Activated CD4-positive, alpha-beta memory T cell treated with anti-CD3 and anti-CD28 coated beads for 36 hours (primary cell): ENCODE measurements at places on chromosomes 2 and 18. TPM values are rescaled to one million over a fixed set of nuclear protein-coding genes. Genes with fewer than 3 reads are reported as not detected.
A peak's percentile ranks its signal among the peaks of the same experiment; 100 is the strongest.

The EFEMP1 gene
- not detected for total RNA-seq

The TBR1 gene
- total RNA-seq: not detected

The UCN gene
- total RNA-seq: 1.9 TPM

- peaks cover 12% of the 10 kb centered on the region for H3K27me3 ChIP-seq
- no peak overlapping the region for H3K4me3 ChIP-seq
- no peaks in the 10 kb centered on the region for H3K36me3 ChIP-seq
- no peak overlapping the region for H3K27ac ChIP-seq
- DNase-seq: no peak
These were observed 36.3 kb upstream of the CTDP1 start for GRCh38 chr18:79643054-79643984.

The FOXD4L1 gene
- 0.12 TPM for total RNA-seq

DNA sequence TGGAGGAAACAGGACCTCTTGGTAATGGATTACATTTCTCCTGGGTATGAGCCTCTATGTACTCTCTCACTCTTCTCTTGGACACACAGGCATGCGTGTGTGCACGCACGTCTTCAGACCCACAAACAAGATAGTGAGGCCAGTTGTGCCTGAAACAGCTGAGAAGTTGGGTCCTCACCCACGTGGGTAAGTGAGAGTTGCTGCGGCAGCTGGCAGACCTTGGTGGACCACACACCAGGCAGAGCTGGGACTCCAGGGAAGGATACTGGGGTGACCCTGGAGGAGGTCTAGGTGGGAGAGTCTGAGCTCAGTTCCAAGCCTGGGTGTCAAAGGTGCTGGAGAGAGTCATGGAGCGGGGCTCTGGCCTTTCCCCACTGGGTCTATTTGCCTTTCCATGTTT is 194.3 kb downstream of the HAUS1 start:
- no peak overlapping the region for H3K4me3 ChIP-seq
- H3K4me1 ChIP-seq: no peaks in the 10 kb centered on the region
- no peaks in the 10 kb centered on the region for H3K27me3 ChIP-seq

DNA sequence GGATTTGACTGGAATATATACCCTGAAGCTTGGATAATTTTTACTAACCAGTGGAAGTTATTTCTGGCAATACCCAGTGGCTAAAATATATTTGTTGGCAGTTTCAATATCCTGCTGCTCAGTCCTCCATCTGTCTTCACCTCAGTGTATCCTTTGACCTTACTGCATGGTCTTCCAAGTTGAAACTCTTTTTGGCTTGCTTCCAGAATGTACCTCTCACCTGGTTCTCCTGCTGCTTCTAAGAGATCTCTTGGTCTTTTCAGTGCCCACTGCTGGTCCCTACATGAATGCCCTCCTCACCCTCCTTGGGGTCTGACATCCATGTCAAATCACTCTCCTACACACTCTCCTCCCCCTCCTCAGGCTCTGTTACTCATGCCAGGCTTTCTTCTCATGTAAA is 4.8 kb upstream of the KDM3A start:
- H3K36me3 ChIP-seq: peaks cover 19% of the 10 kb centered on the region
- no peak overlapping the region for H3K4me3 ChIP-seq
- no peak for DNase-seq
- peaks cover 4% of the 10 kb centered on the region for H3K4me1 ChIP-seq

DNA sequence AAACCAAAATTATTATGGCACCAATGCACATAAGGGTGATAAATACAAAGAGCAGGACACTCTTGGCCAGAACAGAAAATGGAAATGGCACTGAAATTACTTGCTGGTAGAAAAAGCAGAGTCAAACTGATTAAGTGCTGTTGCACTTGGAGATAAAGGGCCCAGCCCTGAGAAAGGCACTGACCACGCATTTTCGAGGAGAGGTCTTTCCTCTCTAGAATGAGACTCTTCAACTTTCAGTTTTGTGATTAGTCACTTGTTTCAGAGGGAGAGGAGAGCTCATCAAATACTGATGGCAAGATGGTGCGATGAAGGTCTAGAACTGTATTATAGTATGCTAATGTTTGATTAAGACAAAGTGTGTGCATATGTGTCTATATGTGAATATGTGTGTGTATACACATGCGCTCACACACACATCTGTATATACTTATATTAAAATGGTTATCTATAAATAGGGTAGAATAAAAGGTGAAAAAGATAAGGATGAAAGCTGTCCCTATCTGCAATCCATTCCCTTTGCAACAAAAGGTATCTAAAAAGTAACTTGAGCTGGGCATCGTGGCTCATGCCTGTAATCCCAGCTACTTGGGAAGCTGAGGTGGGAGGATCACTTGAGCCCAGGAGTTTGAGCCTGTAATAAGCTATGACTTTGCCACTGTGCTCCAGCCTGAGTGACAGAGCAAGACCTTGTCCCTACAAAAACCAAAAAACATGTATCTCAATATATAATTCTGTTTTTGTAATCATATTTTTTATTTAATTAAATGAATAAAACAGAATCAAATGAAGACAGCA is 48.8 kb upstream of the ZDBF2 start:
- H3K4me3 ChIP-seq: no peak overlapping the region
- peaks cover 4% of the 10 kb centered on the region for H3K4me1 ChIP-seq
- H3K27ac ChIP-seq: no peak overlapping the region
- H3K36me3 ChIP-seq: peaks cover 2% of the 10 kb centered on the region

DNA sequence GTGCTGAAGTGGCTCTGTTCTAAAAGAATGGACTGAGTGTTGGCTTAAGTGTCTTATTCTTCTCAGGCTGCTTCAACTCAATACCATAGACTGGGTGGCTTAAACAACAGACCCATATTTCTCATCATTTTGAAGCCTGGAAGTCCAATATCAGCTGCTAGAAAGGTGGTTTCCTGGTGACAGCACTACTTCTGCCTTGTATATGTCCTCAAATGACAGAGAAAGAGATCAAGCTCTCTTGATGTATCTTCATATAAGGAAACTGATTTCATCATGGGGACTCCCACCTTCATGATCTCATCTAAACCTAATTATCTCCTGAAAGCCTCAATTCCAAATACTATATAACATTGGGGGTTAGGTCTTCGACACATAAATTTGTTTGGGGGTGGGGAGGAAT is 449.7 kb upstream of the DSEL start:
- no peaks in the 10 kb centered on the region for H3K4me1 ChIP-seq
- no peaks in the 10 kb centered on the region for H3K27me3 ChIP-seq
- H3K27ac ChIP-seq: no peak overlapping the region
- DNase-seq: no peak

DNA sequence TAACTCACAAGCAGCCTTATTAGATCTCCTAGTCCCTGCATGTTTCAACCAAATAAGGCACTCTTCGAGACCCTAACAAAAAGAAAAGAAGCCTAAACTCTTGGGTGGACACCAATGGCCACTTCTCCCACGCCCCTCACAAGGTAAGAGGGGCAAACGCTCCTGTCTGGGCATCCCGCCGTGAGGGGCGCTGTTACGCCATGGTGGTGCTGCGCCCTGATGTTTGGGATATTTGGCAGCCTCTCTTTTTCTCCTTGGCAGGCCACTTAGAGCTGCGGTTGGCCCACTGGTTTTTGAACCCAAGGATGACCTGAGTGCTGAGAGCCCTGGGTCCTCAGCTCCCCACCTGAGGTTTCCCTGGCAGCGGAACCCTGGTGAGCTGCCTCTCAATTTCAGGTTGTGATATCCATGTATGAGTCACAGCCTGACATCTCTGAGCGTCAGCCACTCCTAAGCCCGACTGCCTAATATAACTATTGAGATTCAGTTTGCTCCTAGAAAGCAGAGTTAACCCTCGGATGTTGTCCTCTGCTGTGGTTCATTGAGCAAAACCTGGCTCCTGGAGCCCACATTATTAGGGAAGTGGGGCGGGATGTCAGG is 103.3 kb downstream of the COL6A3 start:
- no peaks in the 10 kb centered on the region for H3K36me3 ChIP-seq
- H3K27me3 ChIP-seq: peaks cover 12% of the 10 kb centered on the region
- H3K4me1 ChIP-seq: no peaks in the 10 kb centered on the region
- DNase-seq: no peak
- H3K27ac ChIP-seq: no peak overlapping the region

- no peak overlapping the region for H3K4me3 ChIP-seq
- H3K4me1 ChIP-seq: peaks cover 26% of the 10 kb centered on the region
- peaks cover 4% of the 10 kb centered on the region for H3K27me3 ChIP-seq
- DNase-seq: no peak
- no peaks in the 10 kb centered on the region for H3K36me3 ChIP-seq
These were observed 45.0 kb downstream of the CYRIA start for GRCh38 chr2:16620590-16620989.

- no peaks in the 10 kb centered on the region for H3K36me3 ChIP-seq
- H3K4me3 ChIP-seq: no peak overlapping the region
- DNase-seq: no peak
- H3K27ac ChIP-seq: no peak overlapping the region
These were observed 436.4 kb downstream of the FBXO15 start for GRCh38 chr18:73711256-73711655.

The KANSL3 gene
- total RNA-seq: 33.7 TPM

- peaks cover 23% of the 10 kb centered on the region for H3K4me1 ChIP-seq
- peak overlapping the region; percentile 81 for H3K4me3 ChIP-seq
- DNase-seq: no peak
- H3K27me3 ChIP-seq: peaks cover 4% of the 10 kb centered on the region
- no peaks in the 10 kb centered on the region for H3K36me3 ChIP-seq
- H3K27ac ChIP-seq: peak overlapping the region; percentile 1
These were observed 984 bp downstream of the CCDC88A start for GRCh38 chr2:55418512-55419232.

DNA sequence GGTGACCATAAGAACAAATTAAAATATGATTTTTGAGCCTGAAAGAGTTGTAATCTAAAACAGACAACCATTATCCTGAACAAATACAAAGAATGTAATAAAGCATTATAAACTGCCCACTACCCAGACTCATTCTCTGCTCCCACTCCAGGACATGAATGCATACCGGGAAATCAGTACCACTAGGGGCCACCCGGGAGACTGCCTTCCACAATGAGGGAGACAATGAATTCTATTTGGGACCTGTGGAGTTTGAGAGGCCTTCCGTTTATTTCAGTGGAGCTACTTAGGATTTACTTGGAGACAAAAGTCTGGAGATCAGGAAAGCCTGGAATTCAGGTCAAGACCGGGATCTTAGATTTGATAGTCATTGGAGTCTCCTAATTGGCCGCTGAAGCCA is 50.0 kb downstream of the NAB1 start:
- no peak overlapping the region for H3K4me3 ChIP-seq
- peaks cover 31% of the 10 kb centered on the region for H3K4me1 ChIP-seq
- peaks cover 6% of the 10 kb centered on the region for H3K36me3 ChIP-seq
- no peak for DNase-seq
- no peaks in the 10 kb centered on the region for H3K27me3 ChIP-seq

The SLC4A3 gene
- total RNA-seq: not detected

The IRS1 gene
- total RNA-seq: 2.0 TPM

DNA sequence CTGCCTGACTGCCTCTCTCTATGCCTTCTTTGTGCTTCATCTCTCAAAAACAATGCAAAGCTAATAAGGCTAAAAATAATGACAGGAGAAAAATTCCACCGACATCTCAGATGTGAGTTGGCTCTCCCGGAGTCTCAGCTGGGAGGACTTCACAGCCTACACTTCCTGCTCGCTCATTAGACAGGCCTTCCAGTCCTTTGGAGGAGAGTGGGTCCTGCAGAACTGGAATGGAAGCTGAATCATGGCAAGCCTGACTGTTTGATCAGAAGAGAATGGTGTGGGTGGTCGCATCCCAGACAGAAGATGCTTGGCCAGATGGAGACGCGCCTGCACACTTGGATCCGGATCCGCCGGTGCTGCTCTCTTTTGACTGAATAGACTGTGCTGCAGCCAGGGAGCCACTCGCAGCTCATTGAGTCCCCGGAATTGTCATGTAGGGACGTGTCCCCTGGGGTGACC is 49.7 kb downstream of the TRIB2 start:
- peaks cover under 1% of the 10 kb centered on the region for H3K4me1 ChIP-seq
- no peaks in the 10 kb centered on the region for H3K36me3 ChIP-seq

DNA sequence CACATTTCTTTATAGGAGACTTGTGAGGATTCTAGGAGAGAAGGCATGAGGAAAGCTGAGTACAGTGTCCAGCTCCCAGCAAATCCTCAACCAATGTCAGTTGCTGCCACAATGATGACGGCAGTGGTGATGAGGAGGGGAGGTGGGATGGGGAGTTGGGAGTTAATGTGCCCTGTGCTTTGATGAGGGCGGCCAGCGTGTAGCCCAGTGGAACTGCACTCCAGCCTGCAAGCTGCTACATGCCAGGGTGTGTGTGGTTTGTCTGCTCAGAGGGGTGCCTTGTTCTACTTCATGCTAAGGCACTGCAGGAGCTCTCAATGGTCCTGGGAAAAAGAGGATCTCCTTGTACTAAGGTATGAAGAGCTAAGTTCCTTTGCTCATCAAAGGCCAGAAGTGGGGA is 96.1 kb downstream of the MSH2 start:
- DNase-seq: no peak
- no peak overlapping the region for H3K27ac ChIP-seq

The IL18RAP gene
- 9.0 TPM for total RNA-seq

DNA sequence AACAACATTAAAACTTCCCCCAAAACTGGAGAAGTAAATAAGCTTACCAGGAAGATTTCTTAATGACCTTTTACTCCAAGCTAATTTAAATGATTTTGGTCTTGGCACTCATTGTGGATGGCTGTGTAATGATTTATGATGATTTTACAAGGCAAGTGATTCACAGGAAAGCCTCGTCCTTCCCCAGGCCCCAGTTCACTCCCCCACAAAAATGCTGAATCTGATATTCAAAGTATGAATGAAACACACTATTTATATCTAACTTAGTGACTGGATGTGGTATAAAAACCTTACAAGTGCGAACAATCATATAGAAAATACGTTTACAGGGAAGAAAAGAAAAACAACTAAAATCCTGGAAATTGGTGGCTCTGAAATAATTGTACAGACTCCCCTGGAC is 49.8 kb downstream of the ZNF516 start:
- peaks cover 4% of the 10 kb centered on the region for H3K4me1 ChIP-seq
- no peaks in the 10 kb centered on the region for H3K36me3 ChIP-seq
- DNase-seq: no peak
- no peak overlapping the region for H3K27ac ChIP-seq
- H3K27me3 ChIP-seq: peaks cover 15% of the 10 kb centered on the region

The REG1B gene
- not detected for total RNA-seq

DNA sequence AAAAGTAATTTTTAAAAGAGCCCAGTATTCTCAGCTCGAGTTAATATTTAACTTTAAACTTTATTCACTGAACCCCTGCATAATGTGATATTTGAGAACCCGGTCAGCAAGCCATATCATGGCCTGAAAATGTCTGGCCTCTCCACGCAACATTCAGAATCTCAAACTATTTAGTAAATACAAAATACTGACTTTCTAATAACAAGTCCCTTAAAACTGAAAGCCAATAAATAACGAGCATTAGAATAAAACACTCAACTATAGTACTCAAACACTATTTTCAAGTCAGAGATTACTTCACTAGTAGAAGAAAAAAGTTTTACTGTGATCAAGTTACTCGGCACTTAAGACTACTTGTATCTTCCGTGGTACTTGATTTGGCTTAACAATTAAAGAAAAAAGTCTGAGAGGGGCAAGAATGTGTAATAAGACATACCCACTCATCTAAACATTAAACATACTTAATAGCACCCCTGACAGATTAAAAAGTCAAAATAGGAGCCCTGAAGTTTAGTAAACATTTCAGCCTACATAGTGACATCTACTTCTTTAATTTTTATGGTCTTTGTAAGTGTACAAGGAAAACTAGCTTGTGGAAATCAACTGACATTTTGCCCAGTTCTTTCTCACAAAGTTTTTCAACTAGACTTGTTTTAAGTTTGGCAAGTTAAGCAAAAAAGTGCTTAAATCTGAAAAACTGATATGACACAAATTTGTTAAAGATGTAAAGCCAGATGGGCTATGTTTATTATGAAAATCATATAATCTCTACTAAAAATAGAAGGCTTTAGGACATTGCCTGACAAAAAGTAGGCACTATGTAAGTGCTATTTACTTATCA is 38.2 kb downstream of the RTN4 start:
- H3K4me1 ChIP-seq: peaks cover 50% of the 10 kb centered on the region
- H3K4me3 ChIP-seq: no peak overlapping the region
- H3K36me3 ChIP-seq: no peaks in the 10 kb centered on the region
- DNase-seq: no peak
